ENCODE measurements at places on chromosomes 13 and 19. TPM values are rescaled to one million over a fixed set of nuclear protein-coding genes. Genes with fewer than 3 reads are reported as not detected.

GRCh38 chr13:39054112-39054511, 15.9 kb downstream of the NHLRC3 start:
- no peak for DNase-seq

DNA sequence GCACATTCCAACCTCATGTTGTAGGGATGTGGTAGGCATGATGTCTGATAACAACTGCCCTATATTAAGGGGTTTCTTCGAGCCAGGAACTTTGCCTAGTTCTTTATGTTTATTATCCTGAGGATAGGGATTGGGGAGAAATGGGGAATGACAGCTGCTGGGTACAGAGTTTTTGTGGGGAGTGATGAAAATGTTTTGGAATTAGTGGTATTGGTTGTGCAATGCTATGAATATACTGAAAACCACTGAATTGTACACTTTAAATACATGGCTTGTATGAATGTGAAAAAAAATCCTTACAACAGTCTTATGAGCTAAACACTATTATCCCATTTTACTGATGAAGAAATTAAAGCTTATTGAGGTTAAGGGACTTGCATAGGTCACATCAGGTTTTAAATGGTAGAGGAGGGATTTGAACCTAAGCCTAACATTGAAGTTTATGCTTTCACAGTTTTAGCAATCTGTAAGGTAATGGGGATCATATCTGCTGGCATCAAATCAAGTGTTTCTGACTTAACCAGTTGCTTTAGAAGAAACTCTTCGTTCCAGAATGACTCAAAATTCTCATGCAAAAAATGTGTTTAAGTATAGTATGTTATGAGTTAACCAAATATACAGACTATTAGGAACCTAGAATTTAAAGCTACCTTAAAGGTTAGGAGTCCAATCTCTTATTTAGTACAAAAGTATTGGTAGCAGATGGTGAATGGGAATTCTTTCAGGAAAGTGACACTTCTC, 61.4 kb downstream of the ERCC5 start:
- no peak for DNase-seq

GRCh38 chr19:43957891-43958290, 6.9 kb downstream of the ZNF221 start:
- DNase-seq: no peak

DNA sequence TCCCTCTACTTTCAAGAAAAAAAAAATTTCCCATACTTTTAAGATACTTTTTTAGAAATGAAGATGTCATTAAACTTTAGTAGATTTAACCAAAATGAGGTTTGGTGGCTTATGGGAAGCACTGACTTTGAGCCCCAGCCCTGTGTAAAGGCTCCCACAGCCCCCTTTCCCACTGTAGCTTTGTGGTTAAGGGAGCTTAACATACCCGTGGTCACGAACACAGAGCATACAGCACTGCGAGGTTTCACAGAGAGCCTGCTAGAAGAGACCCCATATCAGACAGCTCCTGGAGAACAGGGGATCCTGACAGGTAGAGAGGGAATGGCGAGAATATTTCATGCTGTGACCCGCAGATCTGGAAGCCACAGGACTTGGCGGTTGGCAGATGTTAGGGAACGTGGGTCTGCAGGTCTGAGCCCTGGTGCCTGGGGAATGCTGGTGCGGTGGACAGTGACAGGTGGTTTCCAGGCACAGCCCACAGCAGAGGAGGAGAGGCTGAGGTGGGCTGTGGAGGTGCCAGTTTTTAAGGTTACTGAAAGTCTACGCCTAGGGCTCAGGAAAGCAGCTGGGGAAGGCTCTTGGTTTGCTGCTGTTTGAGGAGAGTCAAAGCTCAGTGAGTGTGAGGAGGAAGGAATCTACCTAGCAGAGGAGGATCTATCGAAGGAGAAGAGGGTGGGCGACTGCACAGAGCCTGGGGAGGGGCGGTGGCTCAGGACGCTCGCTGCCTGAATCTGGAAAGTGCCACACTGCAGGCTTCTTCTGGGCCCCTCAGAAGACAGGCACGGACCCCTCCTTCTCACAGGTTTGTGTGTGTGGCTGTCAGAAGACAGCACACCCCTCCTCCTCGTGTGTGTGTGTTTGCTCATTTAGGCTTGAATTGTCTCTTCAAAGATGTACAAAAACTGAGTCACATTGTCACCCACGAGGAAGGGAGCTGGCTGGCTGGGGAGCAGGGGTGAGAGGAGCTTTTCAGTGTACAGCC, 49.9 kb downstream of the SLC7A9 start:
- DNase-seq: no peak

GRCh38 chr19:53537121-53537520, 824 bp upstream of the ZNF331 start:
- DNase-seq: no peak

DNA sequence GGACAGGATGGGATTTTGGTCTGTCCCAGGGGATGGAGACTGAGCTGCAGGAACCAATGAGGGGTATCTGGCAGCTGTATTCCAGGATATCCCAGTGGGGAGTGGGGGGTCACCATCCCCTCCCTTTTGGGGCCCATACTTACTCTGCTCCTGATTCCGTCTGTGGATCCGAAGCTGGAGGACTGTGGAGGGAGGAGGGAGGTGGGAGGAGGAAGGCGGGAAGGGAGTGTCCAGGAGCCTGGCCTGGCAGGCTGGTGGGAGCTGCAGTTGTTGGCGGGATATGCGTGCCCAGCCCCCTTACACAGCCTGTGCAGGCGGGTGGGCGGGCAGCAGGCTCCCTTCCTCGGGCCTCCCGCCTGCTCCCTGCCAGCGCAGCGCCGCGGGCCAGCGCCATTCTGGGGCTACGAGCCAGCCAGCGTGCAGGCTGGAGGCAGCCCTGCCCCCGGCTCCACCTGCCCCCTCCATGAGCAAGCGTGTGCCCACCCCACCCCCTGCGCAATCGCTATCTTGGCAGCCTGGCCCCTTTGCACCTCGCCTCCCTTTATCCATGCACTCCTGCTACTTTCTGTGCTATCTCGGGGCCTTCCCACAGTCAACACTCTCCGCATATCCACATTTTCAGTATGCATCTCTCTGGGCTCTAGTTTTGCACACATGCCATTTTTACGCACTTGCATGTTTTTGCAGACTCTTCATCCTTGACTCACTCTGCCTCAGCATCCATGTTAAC, 2.8 kb downstream of the MAMSTR start:
- DNase-seq: peak; percentile 48

DNA sequence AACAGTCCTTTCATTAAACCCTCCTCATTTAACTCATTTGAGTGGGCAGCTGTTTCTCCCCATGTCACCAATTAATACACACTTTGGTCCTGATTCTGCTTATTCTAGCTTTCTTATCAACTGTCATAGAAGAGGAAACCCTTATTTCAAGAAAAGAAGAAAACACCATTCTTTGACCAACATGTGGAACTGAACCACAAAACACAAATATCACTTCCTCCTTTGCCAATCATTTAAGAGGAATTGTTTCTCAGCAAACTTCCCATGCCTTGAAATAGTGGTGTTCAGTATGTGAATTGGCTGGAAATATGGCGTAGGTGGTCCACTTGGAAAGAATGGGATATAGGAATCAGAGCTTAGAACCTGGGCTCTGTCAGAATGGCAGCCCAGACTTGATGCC, 20.4 kb downstream of the MBD3L2B start:
- DNase-seq: no peak

DNA sequence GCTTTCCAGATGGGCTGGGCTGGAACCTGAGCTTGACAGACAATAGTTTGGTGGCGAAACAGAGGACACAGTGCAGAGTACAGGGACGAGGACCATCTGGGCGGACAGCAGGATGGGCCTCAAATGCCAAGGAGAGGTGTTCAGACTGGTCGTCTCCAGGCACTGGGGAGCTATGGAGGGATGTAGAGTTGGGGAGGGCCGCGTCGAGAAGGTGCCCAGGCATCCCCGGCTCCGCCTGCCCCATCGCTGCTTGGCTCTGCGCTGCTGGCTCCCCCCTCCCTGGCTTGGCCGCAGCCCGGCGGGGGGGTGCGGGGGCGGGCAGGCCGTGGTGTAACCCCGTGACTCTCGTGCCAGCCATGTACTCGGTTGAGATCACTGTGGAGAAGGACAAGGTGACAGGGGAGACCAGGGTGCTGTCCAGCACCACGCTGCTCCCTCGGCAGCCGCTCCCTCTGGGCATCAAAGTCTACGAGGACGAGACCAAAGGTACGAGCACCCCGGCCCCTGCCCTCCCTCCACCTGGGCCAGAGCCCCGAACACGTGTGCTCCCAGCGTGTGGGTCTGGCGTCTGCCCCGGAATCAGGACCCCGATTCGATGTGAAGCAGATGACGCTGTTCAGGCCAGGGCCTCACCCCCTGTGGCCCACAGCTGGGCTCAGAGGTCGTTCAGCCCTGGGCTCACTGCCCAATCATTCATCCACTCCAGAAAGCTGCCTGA, 10.8 kb upstream of the MISP start:
- DNase-seq: no peak

GRCh38 chr19:51026554-51026831, at the start of gene KLK11:
TSS of gene KLK11 (minus strand) at chr19:51026616. CDS start at chr19:51025631, 985 bp downstream.
- DNase-seq: no peak

GRCh38 chr13:79479882-79480281, 1.1 kb upstream of the NDFIP2 start:
- DNase-seq: no peak

DNA sequence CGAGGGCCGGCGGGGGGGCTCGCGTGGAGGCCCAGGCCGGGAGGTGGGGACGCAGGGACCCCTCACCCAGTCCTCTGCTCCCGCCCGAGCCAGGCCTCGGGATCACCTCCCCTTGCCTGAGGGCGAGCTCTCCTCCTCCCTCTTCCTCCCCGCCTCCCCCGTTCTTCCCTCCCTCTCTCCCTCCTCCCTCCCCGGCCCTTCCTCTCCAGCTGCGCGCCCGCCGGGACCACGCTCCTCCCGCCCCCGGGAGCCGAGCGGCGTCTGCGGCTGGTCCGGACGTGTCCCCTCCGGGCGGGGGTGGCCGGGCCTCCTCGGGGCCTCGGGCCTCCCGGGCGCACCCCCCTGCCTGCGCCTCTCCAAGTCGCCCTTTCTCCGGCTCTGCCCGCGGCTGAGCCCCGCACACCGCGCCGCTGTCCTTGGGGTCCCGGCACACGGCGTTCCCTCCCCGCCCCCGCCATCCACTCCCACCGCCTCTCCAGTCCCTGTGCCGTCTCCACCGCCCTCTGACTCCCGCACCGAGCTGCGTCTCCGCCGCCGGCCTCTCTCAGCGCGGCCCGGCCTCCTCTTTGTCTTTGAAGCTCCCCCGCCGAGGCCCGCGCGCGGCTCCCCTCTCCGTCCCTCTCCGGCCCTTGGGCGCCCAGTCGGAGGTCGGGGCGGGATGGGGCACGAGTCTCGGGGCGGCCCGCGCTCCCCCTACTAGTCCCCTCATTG, 5.7 kb downstream of the SOX1 start:
- peak; percentile 90 for DNase-seq

DNA sequence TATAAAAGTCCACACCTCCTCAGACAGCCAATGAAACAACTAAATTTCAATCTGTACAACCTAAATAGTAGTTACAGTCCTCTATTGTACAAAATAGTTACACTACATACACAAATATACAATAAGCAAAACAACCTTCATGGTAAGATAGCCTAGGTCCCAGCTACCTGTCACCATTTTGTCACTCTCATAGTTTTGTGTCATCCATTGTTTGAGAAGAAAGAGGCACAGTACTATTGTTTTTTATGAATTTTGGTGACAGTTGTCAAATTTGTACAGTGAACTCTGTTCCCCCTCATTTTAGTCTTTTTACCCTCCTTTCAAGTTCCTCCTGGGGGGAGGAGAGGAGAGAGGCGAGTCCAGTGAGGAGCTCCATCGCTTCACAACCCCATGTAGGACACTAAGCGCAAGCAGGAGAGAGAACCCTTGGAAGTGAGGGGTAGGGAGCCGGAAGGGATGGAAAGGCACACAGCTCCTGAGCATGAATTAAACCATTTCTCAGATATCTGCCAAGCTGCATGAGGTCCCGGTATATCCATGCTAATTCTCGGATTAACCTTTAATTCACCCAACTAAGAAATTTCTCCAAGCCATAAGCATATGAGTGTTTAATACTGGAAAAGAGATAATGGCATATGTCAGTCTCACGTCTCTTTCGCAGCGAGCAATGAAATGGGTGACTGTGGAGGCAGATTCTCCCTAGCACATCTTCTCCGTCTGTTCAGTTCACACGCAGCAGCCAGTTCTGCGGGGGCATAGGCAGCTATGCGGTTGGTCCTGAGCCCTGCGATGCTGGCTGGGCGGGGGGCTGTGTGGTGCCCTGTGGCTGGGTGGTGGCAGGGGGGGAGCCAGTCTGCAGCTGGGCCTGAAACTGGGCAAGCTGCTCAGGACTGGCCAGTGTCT, 60.5 kb downstream of the SERP2 start:
- no peak for DNase-seq

DNA sequence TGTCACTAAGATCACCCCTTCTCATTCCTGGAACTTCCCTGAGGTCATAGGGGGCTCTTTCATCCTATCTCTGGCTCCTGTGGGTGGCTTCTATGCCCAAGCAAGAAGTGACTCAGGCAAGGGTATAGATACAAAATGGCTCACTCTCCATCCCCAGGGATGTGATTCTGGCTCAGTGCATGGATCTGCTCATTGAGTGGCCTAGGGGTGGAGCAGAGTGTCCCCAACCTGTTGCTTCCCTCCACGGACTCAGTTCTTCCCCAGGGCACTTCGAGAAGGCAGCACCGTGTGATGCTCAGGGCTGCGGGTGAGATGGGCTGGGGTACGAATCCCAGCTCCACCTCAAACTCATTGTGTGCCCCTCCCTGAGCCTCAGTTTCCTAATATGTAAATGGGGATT, 136.4 kb downstream of the PTPRS start:
- no peak for DNase-seq

DNA sequence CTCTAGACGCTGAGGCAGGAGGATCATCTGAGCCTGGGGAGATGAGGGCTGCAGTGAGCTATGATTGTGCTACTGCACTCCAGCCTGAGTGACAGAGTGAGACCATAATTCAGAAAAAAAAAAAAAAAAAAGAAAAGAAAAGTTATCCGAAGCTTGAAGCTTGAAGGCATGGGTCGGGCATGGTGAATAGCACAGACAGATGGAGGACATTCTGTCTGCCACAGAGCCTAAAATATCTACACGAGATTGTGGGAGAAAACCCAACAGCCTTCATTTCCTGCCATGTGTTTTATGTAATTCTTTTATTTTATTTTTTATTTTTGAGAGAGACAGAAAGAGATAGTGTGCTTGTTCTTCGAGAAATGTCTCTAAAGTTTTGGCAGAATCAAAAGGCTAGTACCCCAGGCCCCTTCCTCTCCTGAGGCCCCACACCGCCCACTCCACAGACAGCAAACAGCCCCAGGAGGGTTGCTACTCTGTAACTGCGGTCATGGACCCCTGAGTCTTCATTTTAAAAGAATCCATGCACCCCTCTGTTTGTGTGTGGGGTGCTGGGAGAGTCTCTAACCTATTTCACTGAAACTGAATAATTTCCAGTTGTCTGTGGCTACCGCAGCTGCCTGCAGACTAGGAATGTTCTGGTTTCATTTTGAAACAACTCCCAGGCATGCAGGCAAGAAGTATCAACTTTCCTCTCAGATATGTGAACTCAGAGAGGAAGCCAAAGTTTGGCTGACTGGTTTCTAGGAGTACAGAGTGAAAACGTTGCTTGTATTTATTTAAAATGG, 38.4 kb upstream of the RCBTB2 start:
- DNase-seq: no peak

Gene EID2
- total RNA-seq: 18.9 TPM

Gene NLRP5
- not detected for total RNA-seq

Gene KCNC3
- 17.3 TPM for total RNA-seq

Gene SYCN
- total RNA-seq: not detected

Gene ZNF813
- 17.3 TPM for total RNA-seq

Gene TEX26
- total RNA-seq: not detected

Gene SERPINE3
- total RNA-seq: not detected

Gene OR4F17
- not detected for total RNA-seq

Gene MPV17L2
- 26.4 TPM for total RNA-seq

Gene CYP2F1
- 0.63 TPM for total RNA-seq

All from H9 (cell line).